AG10803 (cell line): ENCODE measurements at places on chromosomes 2 and 18.
A peak's percentile ranks its signal among the peaks of the same experiment; 100 is the strongest.

- peak; percentile 48 for DNase-seq
Observed at GRCh38 chr2:217756375-217757107, 246.3 kb downstream of the TNS1 start.

DNA sequence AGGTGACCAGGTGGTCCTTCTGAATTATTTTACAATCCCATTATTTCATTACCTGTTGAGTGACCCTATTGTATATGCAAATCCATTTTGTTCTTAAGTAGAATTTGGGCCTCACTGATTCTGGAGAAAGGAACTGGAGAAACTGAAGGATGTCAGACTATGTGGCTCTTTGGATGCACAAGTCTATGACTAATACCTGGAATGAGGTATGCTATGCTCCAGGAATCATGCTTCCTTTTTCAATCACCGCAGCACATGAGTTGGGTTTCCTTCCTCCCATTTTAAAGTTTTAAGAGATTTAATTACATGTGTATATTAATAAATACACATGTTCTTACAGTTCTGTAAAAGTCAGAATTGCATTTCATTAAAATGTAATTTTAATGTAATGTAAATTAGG, 253.9 kb upstream of the VWC2L start:
- DNase-seq: no peak

DNA sequence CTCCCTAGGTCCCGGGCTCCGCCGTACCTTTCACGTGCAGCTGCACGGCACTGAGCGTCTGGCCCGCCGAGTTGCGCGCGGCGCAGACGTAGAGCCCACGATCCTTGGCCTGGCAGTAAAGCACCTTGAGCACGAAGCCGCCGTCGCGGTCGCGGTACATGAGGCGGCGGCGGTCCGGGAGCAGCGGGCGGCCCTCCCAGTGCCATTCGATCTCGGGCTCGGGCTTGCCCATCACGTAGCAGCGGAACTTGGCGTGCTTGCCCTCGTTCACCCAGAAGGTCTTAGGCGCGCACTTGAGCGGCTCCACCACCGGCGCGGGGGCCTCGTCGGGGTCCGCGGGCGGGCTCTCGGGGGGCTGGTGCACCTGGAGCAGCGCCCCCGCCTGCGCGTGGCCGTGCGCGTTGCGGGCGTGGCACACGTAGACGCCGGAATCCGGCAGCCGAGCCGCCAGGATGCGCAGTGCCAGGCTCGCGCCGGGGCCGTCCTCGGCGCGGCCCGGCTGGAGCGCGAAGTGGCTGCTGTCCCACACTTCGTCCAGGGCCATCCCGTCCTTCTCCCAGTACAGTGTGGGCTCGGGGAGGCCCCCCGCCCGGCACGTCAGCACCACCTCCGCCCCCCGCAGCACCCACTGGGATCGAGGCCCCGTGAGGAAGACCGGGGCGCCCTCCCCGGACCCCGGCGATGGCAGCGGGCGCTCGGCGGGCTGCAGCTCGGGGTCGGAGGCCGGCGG, 980 bp downstream of the OBSL1 start:
- DNase-seq: peak; percentile 35

- no peak for DNase-seq
Observed at GRCh38 chr2:31053929-31054782, 84.1 kb downstream of the GALNT14 start.

DNA sequence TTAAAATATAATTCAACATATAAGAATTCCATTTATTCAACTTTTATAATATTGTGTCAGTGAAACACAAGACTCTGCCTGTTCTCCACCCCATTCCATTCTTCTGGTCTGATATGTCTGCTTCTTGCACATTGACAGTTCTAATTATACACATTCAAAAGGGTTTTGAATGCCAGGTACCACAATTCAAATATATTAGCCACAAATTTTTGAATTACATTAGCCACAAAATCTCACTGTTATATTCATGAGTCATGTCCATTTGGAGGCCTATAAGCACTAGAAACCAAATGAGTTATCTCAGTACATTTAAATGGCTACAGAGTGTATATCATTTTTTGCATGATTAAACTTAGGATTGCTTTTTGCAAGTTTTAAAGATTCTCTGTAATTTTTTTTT, 72.1 kb downstream of the CCDC150 start:
- no peak for DNase-seq

DNA sequence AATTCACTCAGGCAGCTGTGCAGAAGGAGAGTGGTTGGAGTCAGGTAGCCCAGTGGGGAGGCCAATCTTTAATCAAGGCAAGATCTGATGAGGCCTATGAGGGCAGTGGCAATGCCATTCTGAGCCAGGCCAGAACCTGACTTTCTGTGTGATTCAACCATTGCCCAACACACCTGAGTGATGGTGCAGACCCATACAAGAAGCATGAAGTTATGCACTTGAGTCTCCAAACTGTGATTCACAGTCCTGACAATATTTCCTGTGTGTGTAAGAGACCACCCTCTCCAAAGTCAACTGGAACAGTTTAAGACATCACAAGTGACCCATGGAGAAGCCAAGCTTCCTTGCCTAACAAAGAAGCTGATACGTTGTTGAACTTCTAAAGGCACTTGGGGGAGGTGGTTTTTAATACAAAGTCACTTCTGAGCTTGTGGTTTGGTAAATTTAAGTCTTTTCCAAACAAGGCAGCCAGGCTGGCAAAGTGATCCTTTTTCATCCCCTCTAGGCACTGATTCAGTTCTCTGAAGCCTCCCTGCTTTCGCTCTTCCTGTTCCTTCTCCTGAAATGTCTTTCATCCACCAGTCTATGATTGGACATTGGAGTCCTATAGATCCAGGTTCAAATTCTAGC, 49.0 kb downstream of the VSNL1 start:
- no peak for DNase-seq

DNA sequence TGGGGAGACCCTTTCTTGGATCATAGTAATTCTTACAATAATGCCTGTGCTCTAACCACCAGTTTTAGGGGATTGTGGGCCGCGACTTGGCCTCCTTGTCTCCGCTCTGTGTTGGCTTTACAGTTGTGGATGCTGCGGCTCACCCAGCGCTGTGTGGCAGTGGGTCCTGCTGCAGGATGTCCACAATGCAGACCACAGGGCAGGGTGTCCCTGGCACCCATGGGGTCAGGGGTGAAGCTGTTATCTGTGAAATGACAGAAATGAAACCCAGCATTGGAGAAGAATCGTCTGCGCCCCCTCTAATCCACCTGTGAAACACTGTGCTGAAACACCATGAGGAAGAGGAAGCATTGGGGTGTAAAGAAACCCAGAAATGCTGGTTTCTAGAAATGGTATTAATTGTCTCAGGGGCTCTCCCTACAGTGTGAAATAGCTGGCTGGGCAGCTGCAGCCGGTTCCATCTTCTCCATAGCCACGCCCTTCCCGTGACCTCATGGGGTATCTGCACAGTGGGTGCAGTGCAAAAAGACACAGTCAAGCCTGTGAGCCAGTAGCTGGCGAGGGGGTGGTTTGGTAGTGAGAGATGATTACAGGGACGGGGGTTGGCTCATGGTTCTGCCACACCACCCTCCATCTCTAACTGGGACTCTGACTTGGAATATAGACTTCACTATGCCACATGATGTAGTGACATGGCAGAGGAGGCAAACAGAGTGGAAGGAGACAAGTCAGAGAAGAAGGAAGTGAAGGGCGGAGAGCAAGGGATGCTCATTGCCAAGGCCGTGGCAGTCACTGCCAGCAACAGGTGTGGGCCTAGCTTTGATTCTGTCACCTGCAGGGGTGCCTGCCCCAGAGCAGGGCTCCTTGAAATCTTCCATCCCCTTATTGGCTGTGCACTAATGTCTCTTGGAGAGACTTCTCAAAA, 16.2 kb downstream of the INPP4A start:
- no peak for DNase-seq

- no peak for DNase-seq
Observed at GRCh38 chr2:75870651-75871137, 160.0 kb upstream of the GCFC2 start.

DNA sequence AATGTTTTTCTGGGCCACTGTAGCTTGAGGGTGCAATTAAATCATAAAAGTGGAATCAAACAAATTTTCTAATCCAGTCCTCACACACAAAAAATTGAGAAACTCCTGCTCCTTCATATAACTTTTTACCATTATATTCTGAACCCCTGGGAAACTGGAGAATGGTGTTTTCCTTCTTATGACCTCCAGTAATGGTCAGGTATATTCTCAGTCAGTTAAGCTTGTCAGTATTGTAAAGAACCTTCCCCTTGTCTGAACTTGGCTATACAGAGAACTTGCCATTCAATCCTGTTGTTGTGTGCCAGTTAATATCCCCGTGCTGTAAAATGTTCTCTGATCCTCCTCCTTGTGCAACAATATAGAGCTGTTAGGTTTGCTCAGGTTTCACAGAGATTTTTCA, 39.5 kb downstream of the ZNF804A start:
- DNase-seq: no peak

- DNase-seq: peak; percentile 81
Observed at GRCh38 chr2:216519154-216519762, 20.6 kb downstream of the RPL37A start.

DNA sequence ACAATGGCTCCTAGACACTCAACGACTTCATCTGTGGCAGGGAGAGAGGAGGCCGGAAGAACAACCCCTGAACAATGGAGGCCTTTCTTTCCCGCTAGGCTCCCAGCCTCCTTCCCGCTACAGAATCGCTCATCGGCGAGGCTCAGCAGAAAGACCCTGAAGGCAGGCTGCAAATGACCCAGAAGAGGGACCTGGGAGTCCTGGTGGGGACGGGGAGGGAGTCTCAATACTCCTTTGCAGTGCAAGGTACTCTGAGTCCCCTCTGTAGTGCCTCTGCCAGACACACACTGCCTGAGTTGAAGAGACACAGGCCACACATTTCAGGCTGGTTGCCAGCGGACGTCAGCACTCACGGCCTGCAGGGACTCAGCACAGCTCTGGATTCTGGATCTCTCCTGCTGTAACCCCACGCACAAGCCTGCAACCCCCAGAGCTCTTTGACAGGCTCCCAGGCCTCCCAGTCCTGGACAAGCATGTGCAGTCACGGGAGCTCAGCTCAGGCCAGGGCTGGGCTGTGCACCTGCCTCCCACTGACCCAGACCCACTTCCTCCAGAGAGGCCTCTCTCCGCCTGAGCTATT, 6.1 kb downstream of the GPR17 start:
- no peak for DNase-seq

DNA sequence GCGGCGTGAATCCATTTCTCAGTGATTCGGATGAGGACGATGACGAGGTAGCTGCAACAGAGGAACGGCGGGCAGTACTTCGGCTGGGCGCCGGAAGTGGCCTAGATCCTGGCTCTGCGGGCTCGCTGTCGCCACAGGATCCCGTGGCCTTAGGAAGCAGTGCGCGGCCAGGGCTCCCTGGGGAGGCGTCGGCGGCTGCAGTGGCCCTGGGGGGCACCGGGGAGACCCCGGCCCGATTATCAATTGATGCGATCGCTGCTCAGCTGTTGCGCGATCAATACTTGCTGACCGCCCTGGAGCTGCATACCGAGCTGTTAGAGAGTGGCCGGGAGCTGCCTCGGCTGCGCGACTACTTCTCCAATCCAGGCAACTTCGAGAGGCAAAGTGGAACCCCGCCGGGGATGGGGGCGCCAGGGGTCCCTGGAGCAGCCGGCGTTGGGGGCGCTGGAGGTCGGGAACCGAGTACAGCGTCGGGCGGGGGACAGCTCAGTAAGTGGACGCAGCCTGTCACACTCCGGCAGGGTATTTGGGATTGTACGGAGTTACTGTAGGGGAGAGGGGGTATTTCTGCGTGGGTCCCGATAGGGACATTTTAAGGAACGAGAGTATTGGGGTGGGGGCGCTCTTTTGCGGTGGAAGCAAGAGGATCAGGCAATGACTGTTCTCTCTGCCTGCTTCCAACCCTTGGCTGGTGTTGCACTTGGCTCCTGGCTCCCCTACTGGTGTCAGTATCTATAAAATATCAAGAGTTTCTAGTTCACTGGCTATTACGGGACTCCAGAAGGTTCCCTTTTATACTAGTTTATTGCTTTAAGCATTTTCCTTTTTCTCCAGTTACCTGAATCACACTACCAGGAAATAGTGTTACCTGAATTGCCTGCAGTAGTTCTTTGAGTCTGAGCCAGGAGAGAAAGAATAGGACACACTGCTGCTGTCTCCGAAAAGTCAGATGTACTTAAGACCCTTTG, 772 bp downstream of the RELCH start:
- peak; percentile 11 for DNase-seq

DNA sequence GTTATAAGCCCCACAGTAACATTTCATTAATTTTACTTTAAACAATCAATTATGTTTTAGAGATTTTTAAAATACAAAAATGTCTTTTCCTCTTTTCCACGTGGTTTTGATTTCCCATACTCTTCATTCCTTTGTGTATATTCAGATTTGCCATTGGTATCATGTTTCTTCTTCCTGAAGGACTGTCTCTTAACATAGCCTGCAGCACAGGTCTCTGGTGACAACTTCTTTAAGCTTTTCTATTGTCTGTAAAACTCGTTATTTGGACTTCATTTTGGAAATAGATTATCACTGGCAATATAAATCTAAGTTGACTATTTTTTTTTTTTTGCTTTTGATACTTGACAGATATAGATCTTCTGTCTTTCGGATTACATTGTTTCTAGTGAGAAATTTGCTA, 115.2 kb upstream of the KLHL29 start:
- DNase-seq: no peak

DNA sequence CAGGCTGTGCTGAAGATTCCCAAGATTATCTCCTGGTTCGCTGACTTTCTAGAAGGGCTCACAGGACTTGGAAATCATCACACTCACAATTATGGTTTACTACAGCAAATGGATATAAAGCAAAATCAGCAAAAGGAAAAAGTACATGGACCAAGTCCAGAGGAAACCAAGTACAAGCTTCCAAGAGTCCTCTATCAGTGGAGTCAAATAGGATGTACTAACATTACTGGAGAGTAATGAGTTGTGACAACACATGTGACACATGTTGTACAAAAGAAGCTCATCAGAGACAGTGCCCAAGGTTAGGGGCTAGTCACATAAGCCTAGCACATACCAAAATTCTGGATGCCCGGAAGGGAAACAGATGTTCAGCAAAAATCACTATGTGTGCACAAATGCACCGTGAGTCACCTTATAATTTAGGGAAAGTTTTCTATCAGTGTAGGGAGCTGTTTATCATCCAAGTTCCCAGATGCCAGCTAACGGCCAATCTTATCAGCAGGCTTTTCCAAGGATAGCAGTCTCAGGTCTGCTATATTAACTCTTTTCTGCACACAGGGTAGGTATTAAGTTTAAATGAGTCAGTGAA, 9.5 kb downstream of the TMEM237 start:
- no peak for DNase-seq

DNA sequence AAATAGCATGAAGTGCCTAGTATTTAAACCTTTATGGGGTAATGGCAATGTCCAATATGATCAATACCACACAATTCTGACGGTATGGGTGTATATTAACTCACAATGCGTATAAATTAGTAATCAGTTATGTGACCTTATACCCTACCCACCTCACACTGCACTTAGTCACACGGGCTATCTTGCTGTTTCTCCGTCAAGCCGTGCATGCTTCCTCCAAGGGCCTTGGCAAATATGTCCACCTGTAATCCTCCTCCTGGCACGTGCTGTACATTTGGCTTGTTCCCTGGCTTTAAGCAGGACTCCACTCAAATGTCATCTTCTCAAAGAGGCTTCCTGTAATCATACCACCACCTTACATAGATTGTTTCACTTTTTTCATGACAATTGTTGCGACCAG, 12.2 kb downstream of the TNFRSF11A start:
- no peak for DNase-seq
